ENCODE measurements at places on chromosomes 11 and 22. TPM values are rescaled to one million over a fixed set of nuclear protein-coding genes. Genes with fewer than 3 reads are reported as not detected.
A peak's percentile ranks its signal among the peaks of the same experiment; 100 is the strongest.

The GRM5 gene
- total RNA-seq = not detected

- no peak for DNase-seq
Observed at GRCh38 chr11:106466521-106467080, 389.1 kb downstream of the AASDHPPT start.

The PHLDA2 gene
- total RNA-seq = not detected

The LRP4 gene
- total RNA-seq = 14.4 TPM

The CRYBB3 gene
- total RNA-seq = not detected

DNA sequence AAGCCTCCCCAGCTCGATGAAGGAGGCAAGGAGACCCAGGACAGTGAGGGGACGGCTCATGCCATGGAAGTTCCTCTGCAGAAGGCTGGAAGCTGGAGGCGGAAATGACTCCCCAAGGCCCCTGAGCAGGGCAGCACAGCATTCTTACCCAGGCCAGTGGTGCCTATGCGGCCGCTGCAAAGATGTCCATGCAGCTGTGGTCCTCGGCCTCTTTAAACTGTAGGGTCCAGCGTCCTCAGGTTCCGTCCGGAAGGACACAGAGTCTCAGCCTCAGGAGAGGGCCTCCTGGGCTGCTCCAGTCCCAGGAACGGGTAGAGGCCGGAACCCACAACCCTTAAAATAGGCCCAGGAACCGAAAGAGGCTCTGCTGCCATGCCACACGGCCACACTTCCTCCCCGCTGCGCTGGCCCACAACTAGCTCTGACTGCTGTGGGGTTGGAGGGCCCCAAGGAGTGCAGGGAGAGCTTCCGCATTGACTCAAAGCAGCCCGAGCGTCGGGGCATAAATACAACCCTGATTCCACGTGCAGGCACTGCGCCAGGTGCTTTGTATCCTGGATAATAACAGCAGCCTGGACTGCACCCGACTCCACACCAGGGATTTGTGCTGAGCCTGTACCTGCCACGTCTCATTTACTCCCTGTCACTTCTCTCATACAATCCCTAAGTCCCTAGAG, 5.5 kb downstream of the KIAA0930 start:
- DNase-seq = no peak

DNA sequence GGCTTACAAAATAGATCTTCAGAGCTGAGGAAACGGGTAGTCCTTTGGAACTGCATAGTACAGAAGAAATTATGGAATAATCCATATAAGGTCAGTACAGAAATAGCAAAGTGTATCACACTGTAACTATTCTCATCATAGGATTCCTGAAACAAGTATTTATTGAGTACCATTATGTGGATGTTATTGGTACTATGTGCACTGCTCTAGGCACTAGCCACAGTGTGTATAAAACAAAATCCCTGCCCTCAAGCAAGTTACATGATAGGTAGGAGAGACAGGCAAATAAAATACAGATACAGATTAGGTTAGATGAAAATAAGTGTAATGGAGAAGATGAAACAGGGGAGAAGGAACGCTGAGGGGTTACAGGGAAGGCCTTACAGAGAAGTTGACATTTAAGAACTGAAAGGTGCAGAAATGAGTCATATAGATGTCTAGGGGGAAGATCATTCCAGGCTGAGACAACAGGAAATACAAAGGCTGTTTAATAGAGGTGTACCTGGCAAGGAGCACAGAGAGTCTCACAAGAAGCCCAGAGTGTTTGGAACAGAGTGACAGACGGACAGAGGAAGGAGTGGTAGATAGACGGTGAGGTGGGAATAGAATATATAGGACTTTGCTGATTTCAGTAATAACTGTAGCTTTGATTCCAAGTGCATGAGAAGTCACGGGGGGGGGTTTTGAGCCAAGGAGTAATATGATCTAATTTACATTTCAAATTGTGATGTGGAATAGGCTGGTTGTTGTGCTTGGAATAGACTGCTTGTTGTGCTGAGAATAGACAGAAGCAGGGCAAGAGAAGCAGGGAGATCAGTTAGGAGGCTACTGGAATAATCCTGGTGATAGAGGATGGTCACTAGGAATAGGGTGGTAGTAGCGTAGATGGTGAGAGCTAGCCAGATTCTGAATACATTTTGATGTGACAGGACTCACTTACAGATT, 13.7 kb downstream of the RNF141 start:
- DNase-seq = no peak

The SULT4A1 gene
- total RNA-seq = 3.9 TPM

The CATSPERZ gene
- not detected for total RNA-seq

The CCDC157 gene
- total RNA-seq = 0.83 TPM

The PAMR1 gene
- 7.8 TPM for total RNA-seq

- DNase-seq = peak; percentile 66
Observed at GRCh38 chr11:1875093-1875850, 16.4 kb downstream of the PRR33 start.
